ENCODE measurements at places on chromosomes 16 and 17.

DNA sequence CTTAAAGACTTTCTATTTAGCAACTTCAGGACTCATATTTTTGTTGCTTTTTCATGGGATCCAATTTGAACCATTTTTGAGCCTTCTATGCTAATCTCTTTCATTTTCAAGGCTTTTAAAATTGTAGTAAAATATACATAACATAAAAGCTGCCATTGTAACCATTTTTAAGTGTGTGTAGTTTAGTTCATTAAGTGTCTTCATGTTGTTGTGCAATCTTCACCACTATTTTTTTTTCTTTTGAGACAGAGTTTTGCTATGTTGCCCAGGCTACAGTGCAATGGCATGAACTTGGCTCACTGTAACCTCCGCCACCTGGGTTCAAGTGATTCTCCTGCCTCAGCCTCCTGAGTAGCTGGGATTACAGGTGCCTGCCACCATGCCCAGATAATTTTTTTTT, 451.6 kb downstream of the TMEM114 start:
- DNase-seq, result no peak

DNA sequence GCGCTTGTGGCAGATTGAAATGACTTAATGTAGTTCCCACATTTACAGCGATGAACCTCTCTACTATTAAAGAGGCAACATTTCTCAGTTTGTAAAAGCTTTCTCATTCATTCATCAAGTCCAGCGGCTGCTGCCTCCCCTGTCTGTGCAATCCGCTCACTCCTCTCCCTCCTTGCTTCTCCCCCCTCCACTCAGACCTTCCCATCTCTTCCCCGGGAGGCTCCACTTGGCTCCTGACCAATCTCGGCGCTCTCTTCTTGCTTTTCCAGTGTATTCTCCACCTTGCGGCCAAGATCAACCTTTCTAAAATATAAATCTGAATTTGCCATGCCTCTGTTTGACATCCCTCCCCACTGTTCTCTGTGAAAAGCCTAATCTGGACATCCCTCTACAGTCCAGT, 117.5 kb downstream of the ASIC2 start:
- DNase-seq, result no peak

DNA sequence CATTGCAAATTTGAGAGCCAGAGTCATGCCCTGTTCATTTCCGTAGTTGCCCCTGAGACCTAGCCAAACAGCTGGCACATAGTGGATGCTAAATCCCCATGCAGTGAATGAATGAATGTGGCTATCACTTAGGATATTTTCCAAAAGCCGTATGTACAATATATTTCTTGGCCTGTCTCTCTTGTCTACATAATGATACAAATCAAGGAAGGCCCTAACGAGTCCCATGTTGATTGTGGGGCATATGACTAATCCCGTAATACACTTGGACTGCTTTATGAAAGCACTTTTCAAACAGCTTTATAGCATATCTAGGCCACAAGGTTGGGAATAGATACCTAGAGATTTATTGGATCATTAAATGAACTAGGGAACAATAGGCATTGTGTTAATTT, 478.0 kb downstream of the SLC39A11 start:
- no peak for DNase-seq

DNA sequence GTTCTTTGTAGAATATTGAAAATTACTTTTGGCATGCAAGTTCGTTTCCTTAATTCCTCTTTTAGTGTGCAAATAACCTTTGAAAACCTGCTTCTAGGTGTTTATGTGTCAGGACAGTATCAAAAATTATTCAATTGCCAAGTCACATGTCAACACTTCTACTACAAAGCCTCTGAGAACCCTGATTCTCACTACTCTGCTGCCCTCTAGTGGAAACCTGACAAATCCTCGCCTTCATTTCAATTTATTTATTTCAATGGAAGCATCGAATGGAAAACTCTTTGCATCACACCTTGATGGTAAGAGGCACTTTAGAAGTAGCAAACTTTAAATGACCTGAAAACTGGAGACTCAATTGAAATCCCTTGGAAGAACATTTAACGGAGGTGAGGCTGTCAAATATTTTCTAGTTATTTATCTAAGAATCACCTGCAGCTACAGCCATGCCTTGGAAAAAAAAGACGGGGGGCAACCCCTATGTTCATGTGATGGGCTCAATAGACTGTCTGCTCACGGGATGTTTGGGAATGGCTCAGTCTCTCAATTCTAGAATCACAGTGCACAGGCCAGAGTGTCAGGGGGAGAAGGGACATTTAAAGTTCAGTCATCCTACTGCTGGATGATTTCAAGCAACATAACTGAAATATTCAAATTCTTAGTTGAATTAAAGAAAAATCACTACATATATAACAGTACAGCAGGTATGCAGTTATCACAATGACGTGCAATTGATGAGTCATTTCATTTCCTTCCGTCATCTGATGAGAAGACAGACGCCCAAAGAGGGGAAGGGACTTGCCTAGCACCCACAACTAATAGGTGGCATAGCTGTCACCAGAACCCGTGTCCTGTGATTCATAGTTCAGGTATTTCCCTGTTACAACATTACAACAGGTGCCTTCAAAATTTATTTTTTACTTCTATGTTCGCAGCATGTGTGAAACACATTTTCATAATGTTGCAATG, 563.9 kb downstream of the TOX3 start:
- DNase-seq, result no peak

GRCh38 chr16:1818204-1818872, 8.3 kb downstream of the HAGH start:
- DNase-seq, result no peak

DNA sequence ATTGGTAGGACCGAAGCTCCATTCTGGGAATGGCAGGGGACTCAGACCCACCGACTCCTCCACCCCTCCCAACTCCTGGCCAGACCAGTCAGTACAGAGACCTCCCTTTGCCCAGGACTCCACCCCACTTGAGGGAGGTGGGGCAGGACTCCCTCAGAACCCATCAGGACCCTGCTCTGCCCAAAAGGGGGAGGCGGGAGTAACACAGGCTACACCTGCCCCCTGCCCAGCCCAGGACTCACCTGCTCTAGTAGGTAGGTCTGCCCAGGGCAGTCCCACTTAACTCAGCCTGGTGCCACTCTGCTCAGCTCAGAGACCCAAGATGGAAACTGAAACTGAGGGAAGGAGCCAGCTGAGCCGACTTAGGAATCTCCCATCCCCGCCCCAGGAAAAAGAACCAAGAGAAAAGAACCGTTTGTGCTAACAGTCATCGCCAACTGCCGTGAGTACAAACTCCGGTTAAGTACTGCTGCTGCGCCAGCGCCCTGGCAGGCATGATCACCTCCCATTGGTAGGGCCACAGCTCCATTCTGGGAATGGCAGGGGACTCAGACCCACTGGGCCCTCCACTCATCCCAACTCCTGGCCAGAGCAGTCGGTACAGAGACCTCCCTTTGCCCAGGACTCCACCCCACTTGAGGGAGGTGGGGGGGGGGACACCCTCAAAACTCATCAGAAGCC, 503 bp downstream of the DHX58 start:
- no peak for DNase-seq

- no peak for DNase-seq
Measured at GRCh38 chr16:86756882-86757703, 178.7 kb downstream of the FOXL1 start.

GRCh38 chr16:69611103-69611640, 45.4 kb downstream of the NFAT5 start:
- no peak for DNase-seq

GRCh38 chr16:53220585-53220984, 165.8 kb downstream of the CHD9 start:
- DNase-seq, result no peak

- no peak for DNase-seq
Measured at GRCh38 chr17:43879723-43880419, 27.5 kb downstream of the MPP2 start.

- no peak for DNase-seq
Measured at GRCh38 chr17:10196941-10197340, 1.5 kb downstream of the GAS7 start.

DNA sequence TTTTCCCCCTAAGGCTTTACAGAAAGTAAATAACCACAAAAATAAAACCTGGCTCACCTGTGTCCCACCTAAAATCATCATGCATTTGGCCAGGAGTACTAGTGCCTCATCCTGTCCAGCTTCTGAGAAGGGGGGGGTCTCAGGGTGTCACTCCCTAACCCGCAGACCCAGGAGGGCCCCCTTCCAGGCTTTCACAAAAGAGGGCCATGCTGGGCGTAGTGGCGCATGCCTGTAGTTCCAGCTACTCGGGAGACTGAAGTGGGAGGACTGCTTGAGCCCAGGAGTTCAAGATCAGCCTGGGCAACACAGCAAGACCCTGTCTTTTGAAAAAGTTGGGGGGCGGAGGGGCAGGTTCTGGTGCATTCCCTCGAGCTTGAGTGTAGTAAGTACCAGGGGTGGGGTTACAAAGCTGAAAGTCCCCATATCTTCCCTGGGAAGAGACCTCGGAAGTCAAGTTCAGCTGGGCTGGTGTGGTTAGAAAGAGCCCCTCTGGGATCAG, 259.3 kb downstream of the PARN start:
- DNase-seq, result no peak

DNA sequence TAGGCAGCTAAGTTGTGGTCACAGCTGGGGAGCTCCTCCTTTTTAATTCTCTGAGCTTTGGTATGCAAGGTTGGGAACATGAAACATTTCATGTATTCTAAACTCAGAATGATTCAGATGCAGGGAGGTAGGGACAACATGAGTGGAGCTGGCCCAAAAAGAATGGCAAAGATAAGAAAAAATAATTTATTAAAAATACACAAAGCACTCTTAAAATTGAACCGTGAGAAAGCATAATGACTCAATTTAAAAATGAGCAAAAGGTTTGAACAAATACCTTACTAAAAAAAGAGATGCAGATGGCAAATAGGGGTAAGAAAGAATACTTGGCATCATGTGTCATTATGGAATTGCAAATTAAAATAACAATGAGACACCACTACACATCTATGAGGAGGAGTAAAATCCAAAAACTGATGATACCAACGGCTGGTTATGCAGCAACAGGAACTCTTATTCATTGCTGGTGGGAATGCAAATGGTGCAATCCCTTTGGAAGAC, 175.6 kb upstream of the IRX3 start:
- DNase-seq, result no peak

GRCh38 chr17:33990943-33991706, 264.0 kb upstream of the CCL2 start:
- DNase-seq, result no peak

DNA sequence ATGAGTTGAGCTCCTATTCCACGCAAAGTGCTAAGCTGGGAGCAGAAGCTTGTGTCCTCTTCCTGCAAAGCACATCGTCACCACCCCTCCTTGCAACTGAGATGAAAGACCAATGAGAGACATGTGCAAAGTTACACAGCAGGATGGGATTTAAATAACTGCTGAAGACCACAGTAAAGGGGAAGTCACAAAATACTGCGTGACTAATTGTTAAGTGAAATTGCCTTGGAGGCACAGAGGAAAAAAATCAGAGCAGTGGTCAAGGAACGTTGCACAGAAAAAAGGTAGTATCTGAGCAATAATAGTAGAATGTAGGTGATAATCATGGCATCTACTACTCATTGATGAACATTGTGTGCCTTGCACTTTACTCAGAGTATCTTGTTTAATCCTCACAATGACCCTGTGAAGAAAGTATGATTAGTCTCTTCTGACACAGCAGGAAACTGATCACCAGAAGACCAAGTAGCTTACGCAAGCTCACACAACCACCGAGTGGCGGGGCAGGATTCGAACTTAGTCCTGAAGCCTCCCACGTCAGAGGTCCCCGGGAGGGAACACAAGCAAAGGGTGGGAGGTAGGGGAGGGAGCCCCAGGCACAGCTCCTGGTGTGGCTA, 15.4 kb upstream of the MYO18A start:
- DNase-seq, result no peak

DNA sequence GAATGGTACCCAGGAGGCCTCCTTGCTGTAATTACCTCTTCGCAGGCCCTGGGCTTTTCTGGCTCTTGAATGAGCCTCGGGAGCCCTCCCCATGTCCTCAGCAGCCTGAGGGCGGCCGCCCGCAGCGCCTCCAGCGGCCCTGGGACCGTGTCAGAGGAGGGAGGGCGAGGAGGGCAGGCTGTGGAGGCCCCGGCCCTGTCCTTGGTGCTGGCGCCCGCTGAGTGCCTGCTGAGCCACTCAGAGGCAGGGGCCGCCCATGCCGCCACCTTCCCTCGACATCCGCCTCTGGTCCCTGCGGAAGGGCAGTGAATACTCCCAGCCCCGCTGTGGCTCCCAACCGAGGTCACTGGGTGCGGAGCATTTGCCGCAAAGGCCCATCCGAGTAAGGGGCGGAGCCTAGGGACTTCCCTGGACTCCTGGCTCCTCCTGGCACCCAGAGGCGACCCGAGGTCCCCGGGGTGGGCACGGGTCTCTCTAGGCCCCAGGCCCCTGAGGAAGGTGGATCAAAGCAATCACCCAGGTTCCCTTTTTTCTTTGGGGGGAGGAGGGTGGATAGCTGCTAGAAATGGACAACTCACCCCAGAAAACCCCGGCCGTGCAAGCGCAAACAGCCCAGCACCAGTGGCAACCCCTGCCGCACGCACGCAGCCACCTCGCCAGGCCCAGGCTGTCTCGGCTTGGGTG, 2.8 kb downstream of the RBFOX3 start:
- DNase-seq, result no peak

GRCh38 chr17:55495239-55495638, 16.0 kb downstream of the SMIM36 start:
- DNase-seq, result no peak

DNA sequence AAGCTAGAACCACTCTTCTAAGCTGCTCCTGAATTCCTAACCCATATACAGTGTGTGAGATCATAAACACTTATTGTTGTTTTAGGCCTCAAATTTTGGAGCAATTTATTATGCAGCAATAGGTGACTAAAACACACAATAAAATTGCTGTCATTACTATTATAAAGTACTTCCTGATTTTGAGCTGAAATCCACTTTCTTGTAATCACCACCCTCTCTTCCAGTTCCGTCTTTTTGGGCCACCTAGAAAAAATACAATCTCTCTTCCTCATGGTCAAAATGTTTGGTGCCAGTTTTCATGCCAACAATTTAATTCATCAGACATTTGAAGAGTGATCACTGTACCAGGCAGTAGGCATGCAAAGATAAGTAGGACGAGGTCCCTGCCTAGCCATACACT, 43.3 kb upstream of the NF1 start:
- DNase-seq, result no peak

GRCh38 chr16:70253291-70254106, 1.8 kb upstream of the EXOSC6 start:
- DNase-seq, result no peak
